Cardiac septum (tissue), 1 donor: ENCODE measurements at places on chromosomes 3 and 15. TPM values are rescaled to one million over a fixed set of nuclear protein-coding genes. Genes with fewer than 3 reads are reported as not detected.

The NR1I2 gene
- 0.08 TPM for total RNA-seq

The FETUB gene
- not detected for total RNA-seq

The XYLB gene
- 0.46 TPM for total RNA-seq

The RTP2 gene
- total RNA-seq: not detected

The FBXW12 gene
- not detected for total RNA-seq

The COL8A1 gene
- 28.5 TPM for total RNA-seq

The CGNL1 gene
- total RNA-seq: 19.6 TPM

The ACKR2 gene
- total RNA-seq: 1.5 TPM

The TMEM207 gene
- total RNA-seq: not detected

The PKM gene
- total RNA-seq: 984 TPM

The TMEM158 gene
- 0.38 TPM for total RNA-seq

The COPB2 gene
- total RNA-seq: 87.0 TPM

The DNAJA4 gene
- total RNA-seq: 150 TPM

The SEMA5B gene
- 21.1 TPM for total RNA-seq

The SLC28A2 gene
- total RNA-seq: not detected

The PLA2G4D gene
- not detected for total RNA-seq

The CNTN3 gene
- 1.3 TPM for total RNA-seq

The CHDH gene
- total RNA-seq: 0.92 TPM

The EFHB gene
- 0.59 TPM for total RNA-seq

The ATP13A5 gene
- total RNA-seq: not detected

The UROC1 gene
- total RNA-seq: not detected

The SGO1 gene
- total RNA-seq: 0.38 TPM

The CHRM5 gene
- total RNA-seq: not detected

The TRAT1 gene
- total RNA-seq: 0.30 TPM

The CRABP1 gene
- not detected for total RNA-seq

The SUSD5 gene
- 0.78 TPM for total RNA-seq

The SLC12A1 gene
- total RNA-seq: not detected

The OR5K2 gene
- not detected for total RNA-seq

The GNAT1 gene
- total RNA-seq: not detected

The SPTSSB gene
- total RNA-seq: 0.51 TPM

The CCDC54 gene
- total RNA-seq: not detected

The UBAP1L gene
- 2.4 TPM for total RNA-seq

The ARL6IP5 gene
- total RNA-seq: 167 TPM

The CD200R1 gene
- total RNA-seq: 0.51 TPM

The SCAP gene
- 37.9 TPM for total RNA-seq

The DAG1 gene
- 130 TPM for total RNA-seq

The PAQR5 gene
- 0.16 TPM for total RNA-seq

The SKOR1 gene
- 0.24 TPM for total RNA-seq

The CCRL2 gene
- total RNA-seq: 1.3 TPM

The MYZAP gene
- total RNA-seq: 658 TPM

The SLC27A2 gene
- not detected for total RNA-seq

The TLR9 gene
- 0.16 TPM for total RNA-seq

The NR2F2 gene
- 21.0 TPM for total RNA-seq

The ECE2 gene
- 0.19 TPM for total RNA-seq

The PLA2G4F gene
- total RNA-seq: 0.48 TPM

The CPA3 gene
- 1.9 TPM for total RNA-seq

The P2RY14 gene
- total RNA-seq: 1.6 TPM

The MBNL1 gene
- total RNA-seq: 178 TPM

The CORO2B gene
- 2.7 TPM for total RNA-seq

The CDV3 gene
- 151 TPM for total RNA-seq

The PP2D1 gene
- not detected for total RNA-seq

The GPR87 gene
- not detected for total RNA-seq

The IL16 gene
- total RNA-seq: 2.5 TPM

The SMCO1 gene
- total RNA-seq: 28.7 TPM

The SYNPR gene
- total RNA-seq: 0.46 TPM

The PARP15 gene
- 0.67 TPM for total RNA-seq

The IQCF5 gene
- total RNA-seq: not detected

The EXD1 gene
- total RNA-seq: not detected
